Activated CD8-positive, alpha-beta T cell treated with anti-CD3 and anti-CD28 coated beads for 36 hours (primary cell): ENCODE measurements at places on chromosomes 2 and 18.

GRCh38 chr18:26407736-26408601 lies 140.4 kb downstream of the KCTD1 start:
- H3K4me3 ChIP-seq = no peak overlapping the region
- no peak for DNase-seq
- H3K36me3 ChIP-seq = no peaks in the 10 kb centered on the region
- H3K27ac ChIP-seq = no peak overlapping the region
- H3K27me3 ChIP-seq = no peaks in the 10 kb centered on the region

GRCh38 chr2:2291500-2292260 lies 39.4 kb downstream of the MYT1L start:
- no peak overlapping the region for H3K27ac ChIP-seq
- H3K4me1 ChIP-seq = no peaks in the 10 kb centered on the region
- DNase-seq = no peak

DNA sequence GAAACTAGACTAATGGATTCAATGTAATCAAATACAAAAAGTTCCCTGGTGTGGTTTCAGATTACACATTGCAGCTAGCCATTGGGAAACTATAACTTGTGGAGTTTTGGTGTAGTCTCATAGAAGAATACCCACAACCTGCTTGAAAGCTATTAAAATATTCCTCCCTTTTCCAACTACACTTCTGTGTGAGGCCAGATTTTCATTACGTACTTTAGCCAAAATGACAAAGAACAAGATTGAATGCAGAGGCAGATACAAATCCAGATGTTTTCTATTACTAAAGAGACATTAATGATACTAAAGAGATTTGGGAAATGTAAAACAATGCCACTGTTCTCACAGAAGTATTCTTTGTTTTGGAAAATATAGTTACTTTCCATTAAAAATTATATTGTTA lies 128.7 kb upstream of the SLC35G4 start:
- H3K27me3 ChIP-seq = peaks cover 7% of the 10 kb centered on the region
- DNase-seq = no peak
- no peak overlapping the region for H3K4me3 ChIP-seq
- H3K4me1 ChIP-seq = no peaks in the 10 kb centered on the region
- H3K36me3 ChIP-seq = no peaks in the 10 kb centered on the region

DNA sequence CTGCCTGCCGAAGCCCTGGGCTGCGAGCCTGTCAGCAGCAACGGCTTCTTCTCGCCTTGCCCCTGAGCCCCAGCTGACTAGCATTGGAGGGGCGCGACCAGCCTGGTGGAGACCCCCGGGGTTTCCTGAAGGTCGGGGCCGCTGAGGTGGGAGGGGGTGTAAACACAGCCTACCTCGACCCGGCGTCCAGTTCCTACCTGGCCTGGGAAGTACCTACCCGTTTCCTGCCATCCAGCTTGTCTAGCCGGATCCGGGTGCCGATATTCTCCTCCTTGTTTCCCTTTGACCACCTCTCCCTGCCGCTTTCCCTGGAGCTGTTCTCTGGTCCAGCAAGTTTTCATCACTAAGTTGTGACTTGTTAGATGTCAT lies 511 bp downstream of the MOB4 start:
- H3K27ac ChIP-seq = peak overlapping the region; percentile 92
- H3K27me3 ChIP-seq = no peaks in the 10 kb centered on the region
- peaks cover 17% of the 10 kb centered on the region for H3K36me3 ChIP-seq
- no peak for DNase-seq
- H3K4me3 ChIP-seq = peak overlapping the region; percentile 99

DNA sequence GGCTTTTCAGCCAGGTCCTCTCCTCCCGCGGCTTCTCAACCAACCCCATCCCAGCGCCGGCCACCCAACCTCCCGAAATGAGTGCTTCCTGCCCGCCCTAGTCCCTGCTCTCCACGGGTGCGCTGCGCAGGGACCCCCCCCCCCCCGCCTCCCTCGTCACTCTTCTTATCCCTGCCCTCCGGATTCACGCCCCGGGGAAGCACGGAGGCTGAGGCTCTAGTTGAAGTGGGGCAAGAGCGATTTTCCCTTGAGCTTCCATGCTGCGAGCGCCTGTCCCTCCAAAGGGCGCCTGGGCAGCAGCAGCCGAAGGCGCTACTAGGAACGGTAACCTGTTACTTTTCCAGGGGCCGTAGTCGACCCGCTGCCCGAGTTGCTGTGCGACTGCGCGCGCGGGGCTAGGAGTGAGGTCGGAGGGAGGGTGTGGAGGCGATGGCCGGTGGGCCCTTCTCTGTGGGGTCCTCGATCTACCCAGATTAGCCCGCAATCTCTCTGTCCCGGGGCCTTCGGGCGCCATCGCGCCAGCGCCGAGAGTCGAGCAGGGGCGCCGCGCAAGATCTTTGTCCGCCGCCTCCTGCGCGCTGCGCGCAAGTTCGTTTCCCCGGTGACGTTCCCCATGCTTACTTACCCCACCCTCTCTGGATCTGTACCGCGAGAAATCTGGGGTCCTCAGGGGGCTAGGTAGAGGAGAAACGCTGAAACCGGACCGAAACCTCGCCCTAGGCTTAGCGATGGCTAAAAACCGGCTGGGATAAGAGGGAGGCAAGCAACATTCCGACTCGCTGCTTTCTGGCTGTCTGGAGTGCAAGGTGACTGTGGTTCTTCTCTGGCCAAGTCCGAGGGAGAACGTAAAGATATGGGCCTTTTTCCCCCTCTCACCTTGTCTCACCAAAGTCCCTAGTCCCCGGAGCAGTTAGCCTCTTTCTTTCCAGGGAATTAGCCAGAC lies 677 bp downstream of the GAD1 start:
- H3K27ac ChIP-seq = no peak overlapping the region
- H3K4me1 ChIP-seq = peaks cover 57% of the 10 kb centered on the region
- peak overlapping the region; percentile 66 for H3K4me3 ChIP-seq
